ENCODE measurements at places on chromosomes 6 and 20. TPM values are rescaled to one million over a fixed set of nuclear protein-coding genes. Genes with fewer than 3 reads are reported as not detected.

GRCh38 chr6:106256201-106256968 is 69.2 kb downstream of the ATG5 start:
- DNase-seq, result no peak

GRCh38 chr20:23289249-23289648 is 61.3 kb upstream of the NXT1 start:
- no peak for DNase-seq

- no peak for DNase-seq
These were observed 52.9 kb downstream of the NFATC2 start for GRCh38 chr20:51489611-51490010.

DNA sequence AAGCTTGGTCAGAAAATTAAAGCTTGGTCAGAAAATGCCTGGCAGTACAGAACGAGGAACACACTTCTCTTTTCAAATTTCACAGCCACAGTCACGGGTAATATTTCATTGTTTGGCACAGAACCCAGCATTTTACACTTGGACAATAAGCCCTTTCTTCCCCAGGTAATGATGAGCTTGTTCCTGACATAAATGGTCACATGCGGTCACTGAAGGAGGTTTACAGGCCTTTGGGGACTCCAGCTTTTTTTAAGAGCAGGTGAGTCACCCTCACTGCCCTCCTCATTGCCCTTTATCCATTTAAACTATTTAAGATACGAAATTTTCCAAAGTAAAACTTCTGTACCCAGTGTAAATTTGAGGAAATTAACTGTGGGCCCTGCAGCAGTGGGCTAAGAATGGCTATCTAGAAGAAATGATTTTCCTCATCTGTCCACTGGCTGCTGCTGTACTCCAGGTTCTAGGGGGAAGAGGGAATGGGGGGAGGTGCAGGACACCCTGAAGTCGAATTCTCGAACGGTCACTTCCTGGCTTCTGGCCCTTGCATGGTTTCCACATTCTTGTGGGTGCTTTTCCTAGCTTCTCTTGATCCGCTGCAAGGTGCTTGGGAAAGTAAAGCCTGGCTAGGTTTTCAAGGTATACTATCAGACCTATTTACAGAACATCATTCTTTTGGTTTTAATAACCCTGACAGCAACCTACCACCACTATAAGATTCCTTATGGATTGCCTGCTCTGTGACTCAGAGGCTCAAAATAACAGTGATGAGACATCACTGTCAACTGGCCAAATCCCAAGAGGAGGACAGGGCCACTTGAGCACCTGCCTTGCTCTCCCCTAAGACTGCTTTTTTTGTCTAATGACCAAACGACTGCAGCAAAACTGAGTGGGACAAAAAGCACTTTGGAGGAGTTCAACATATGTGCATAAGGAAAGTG is 75.8 kb downstream of the PREP start:
- DNase-seq, result peak; percentile 29

The TMEM200A gene
- total RNA-seq, result 17.1 TPM

Measured in kidney epithelial cell (primary cell).